IMR-90 (cell line): ENCODE measurements at places on chromosomes 16 and 17.

- DNase-seq: no peak
Observed at GRCh38 chr17:69064476-69064875, 3.7 kb upstream of the ABCA9 start.

GRCh38 chr16:19415461-19415860 is 2.2 kb upstream of the TMC5 start:
- DNase-seq: no peak

DNA sequence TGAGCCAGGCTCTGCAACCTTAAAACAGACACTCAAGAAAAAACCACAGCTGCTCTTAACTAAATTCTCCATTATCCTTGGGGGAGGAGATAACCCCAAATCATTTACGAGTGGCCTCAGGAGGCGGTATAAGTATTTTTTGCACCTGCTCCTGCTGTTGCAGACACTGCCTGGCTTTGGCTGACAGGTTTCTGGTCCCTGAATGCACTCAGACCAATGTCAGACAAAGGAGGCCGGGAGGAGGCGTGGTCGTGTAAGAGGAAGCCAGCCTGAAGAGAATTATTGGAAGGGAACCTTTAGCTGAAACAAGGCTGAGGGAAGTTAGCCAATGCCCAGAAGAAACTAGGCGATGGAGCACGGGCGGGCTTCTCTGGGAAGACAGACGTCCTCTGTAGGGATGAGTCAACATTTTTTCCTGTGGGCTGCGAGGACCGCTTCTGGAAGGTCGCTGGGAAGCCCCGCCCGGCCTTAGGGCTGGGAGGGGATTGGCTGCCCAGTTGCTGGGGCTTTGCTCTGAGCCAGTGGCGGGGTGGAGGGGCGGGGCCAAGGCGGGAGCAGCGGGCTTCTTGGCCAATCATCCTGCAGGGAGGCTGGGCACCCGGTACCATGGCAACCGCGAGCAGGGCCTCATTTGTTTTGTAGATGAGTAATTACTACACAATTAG is 82.3 kb downstream of the CCDC182 start:
- peak; percentile 99 for DNase-seq

- no peak for DNase-seq
Observed at GRCh38 chr17:55570391-55570790, 59.1 kb upstream of the SMIM36 start.

- no peak for DNase-seq
Observed at GRCh38 chr16:54346041-54346440, 59.5 kb upstream of the IRX3 start.

DNA sequence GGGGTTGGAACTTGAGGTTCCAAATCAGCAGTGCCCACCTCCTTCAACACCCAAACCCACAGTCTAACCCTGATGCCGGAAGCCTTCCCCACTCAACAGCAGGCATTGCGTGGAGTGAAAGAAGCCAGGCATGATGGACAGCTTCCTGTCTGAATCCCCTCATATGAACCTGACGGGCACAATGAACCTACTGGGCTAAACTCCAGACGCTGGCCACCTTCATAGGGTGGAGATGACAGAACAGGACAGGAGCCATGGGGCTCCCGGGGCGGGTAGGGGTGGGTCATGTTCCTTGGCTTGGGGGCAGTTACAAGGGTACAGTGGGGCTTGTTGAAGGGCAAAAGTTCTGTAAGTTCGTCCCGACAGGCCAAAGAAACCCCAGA is 460 bp upstream of the HSBP1 start:
- no peak for DNase-seq
